ENCODE measurements at places on chromosomes 7 and 10.

GRCh38 chr7:44121761-44122420 is 1.5 kb downstream of the POLD2 start:
- peaks cover 16% of the 10 kb centered on the region for H3K4me1 ChIP-seq
- no peaks in the 10 kb centered on the region for H3K27me3 ChIP-seq
- no peak overlapping the region for H3K27ac ChIP-seq
- no peak for DNase-seq
- no peak overlapping the region for H3K4me3 ChIP-seq
- H3K36me3 ChIP-seq = peaks cover 22% of the 10 kb centered on the region

DNA sequence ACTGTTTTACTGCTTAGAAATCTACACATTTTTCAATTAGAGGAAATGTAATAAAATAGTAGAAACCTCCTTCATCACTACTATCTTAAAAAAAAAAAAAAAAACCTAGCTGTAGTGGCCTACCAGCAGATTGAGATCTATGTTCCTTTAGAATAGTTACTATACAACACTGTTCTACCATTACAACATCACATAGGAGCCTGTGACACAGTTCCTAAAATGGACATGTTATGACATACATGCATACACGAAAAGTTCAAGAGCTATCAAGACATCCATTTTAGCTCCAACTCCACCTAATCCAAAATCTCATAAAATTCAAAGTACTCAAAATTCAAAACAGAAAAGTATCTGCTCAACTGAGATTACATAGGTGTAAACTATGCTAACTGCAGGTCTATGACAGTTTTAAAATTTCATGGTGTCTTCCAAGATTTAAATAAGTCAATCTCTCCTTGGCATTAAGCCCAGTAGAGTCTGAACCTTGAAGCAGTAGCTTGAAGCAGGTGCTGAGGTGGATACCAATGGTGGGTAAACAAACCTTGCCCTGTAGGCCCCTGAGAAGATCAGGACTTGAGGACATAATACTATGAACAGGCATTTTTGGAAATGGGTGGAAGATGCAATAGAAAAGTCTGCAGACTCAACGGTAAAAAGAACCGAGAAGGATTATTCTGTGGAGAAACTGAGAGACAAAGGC is 17.0 kb downstream of the CACUL1 start:
- DNase-seq = no peak
- H3K27ac ChIP-seq = no peak overlapping the region

DNA sequence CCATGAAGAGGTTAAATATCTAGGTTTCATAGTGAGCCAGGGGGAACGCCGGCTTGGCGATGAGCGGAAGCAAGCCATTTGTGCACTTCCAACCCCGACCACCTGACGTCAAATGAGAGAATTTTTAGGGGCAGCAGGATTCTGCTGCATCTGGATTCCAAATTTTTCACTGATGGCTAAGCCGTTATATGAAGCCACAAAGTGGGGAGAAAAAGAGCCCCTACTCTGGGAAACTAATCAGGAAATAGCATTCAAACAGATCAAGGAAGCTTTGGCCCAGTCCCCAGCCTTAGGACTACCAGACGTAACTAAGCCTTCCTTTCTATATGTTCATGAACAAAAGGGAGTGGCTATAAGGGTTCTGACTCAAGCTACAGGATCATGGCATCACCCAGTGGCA is 12.9 kb upstream of the ADCK2 start:
- H3K4me3 ChIP-seq = no peak overlapping the region
- DNase-seq = no peak
- no peaks in the 10 kb centered on the region for H3K27me3 ChIP-seq
- peaks cover 8% of the 10 kb centered on the region for H3K4me1 ChIP-seq
- H3K27ac ChIP-seq = no peak overlapping the region

- no peak overlapping the region for H3K4me3 ChIP-seq
- H3K27me3 ChIP-seq = no peaks in the 10 kb centered on the region
- no peaks in the 10 kb centered on the region for H3K36me3 ChIP-seq
Measured at GRCh38 chr7:132614428-132615318, 38.4 kb upstream of the PLXNA4 start.

GRCh38 chr10:73887294-73888039 is 13.1 kb upstream of the CAMK2G start:
- no peak overlapping the region for H3K27ac ChIP-seq
- no peaks in the 10 kb centered on the region for H3K27me3 ChIP-seq
- H3K36me3 ChIP-seq = no peaks in the 10 kb centered on the region
- DNase-seq = no peak
